ENCODE measurements at places on chromosomes 1 and 21. TPM values are rescaled to one million over a fixed set of nuclear protein-coding genes. Genes with fewer than 3 reads are reported as not detected.

- no peaks in the 10 kb centered on the region for H3K36me3 ChIP-seq
- H3K27me3 ChIP-seq, result no peaks in the 10 kb centered on the region
- H3K27ac ChIP-seq, result no peak overlapping the region
- H3K4me3 ChIP-seq, result no peak overlapping the region
- no peaks in the 10 kb centered on the region for H3K4me1 ChIP-seq
These were observed 11.8 kb upstream of the FASLG start for GRCh38 chr1:172647110-172647564.

The ESRRG gene
- polyA plus RNA-seq, result 0.07 TPM

DNA sequence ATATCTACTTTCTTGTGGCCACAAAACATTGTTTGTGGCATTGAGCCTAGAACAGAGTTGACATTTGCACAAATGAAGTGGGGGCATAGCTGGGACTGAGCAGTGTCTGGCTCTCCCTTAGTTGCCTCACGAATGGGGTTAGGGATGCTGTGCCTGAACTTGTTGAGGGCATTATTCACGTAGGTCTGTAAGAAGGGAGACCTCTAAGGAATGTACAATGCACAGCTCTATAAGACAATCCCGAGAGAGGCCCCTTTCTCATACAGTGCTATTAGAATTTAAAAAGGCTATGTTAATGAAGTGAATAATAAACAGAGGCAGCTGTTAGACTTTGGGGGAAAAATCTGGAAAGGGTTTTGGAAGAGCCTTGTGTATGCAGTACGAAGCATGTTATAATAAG is 118.4 kb upstream of the DEPDC1 start:
- no peaks in the 10 kb centered on the region for H3K27me3 ChIP-seq
- H3K27ac ChIP-seq, result no peak overlapping the region
- no peak for DNase-seq
- no peaks in the 10 kb centered on the region for H3K4me1 ChIP-seq

DNA sequence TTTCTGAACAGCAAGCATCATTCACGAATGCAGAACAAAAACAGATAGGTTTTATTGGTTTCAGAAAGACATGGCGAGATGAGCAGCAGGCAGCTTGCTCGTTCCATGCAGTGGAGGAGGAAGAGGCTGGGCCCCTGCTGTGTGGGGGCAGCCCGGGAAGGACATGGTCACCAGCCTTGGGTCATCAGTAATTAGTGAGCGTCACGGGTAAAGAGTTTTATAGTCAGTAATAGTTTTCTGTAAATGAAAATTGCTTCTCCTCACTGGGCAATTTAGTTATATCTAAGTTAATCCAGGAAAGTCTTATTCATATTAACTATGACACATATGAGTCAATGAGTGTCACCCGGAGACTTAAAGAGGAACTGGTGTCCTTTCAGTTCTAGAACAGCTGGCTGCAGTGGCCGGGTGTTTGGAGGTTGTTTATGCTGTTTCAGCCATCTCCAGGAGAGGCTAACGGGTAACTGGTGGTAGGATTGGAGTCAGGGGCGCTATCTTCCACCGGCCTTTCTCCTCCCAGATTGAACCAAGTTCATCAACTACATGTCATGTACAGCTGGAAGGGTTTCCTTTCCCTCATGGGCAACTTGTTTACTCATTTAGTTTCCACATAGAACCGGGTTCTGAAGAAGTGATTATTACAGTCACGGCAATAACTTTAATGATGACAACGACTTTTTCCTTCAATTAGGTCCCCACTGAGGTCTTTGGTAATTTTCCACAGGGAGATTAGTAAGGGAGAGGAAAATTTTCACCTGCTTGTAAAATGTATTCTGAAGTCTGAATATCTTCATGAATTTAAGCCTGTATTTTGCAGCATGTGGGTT is 34.6 kb upstream of the SLC45A1 start:
- no peak overlapping the region for H3K4me3 ChIP-seq
- no peak overlapping the region for H3K27ac ChIP-seq
- DNase-seq, result no peak

The AQP10 gene
- polyA plus RNA-seq, result 0.13 TPM

DNA sequence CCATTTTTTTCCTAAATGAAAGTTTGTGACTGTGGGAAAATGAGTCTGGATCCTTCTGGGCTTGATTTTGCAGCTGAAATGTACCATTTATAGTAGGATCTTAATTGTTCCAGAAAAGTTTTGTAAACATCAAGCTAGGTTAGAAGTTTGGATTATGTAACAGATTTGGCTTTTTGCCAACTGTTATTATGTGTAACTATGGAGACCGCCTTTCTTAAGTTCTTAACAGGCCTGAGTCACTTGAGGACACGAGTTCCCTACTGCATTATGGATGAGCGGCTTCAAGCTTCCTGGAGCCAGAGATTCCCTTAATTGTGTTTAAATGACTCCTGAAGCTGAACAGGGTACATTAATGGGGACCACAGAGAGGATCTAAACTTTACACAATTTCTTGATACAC is 22.2 kb downstream of the SLC25A33 start:
- H3K27me3 ChIP-seq, result no peaks in the 10 kb centered on the region
- no peak overlapping the region for H3K27ac ChIP-seq
- DNase-seq, result no peak
- H3K4me3 ChIP-seq, result no peak overlapping the region
- peaks cover 2% of the 10 kb centered on the region for H3K4me1 ChIP-seq

DNA sequence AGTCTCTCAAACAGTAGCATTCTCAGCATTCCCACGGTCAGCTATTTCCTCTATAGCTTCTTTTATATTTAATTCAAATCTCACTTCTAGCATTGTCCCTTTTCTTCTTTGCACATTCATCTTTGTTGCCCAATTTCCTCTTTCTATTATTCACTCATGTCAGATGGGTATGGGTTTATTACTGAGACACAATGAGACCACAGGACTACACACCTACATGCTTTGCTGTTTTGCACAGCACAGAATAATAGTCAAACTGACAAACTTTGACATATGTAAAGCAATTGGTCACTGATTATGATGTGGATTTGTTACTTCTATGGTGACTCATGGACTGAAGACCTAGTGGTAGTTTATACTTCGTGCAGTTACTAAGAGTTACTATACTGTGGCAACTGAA is 5.8 kb upstream of the CD1C start:
- no peak overlapping the region for H3K27ac ChIP-seq
- DNase-seq, result no peak
- no peaks in the 10 kb centered on the region for H3K4me1 ChIP-seq
- H3K27me3 ChIP-seq, result no peaks in the 10 kb centered on the region

GRCh38 chr1:213250041-213250440 is 199.0 kb downstream of the RPS6KC1 start:
- no peak for DNase-seq
- no peaks in the 10 kb centered on the region for H3K4me1 ChIP-seq
- H3K27me3 ChIP-seq, result no peaks in the 10 kb centered on the region
- no peak overlapping the region for H3K27ac ChIP-seq
- H3K36me3 ChIP-seq, result no peaks in the 10 kb centered on the region

DNA sequence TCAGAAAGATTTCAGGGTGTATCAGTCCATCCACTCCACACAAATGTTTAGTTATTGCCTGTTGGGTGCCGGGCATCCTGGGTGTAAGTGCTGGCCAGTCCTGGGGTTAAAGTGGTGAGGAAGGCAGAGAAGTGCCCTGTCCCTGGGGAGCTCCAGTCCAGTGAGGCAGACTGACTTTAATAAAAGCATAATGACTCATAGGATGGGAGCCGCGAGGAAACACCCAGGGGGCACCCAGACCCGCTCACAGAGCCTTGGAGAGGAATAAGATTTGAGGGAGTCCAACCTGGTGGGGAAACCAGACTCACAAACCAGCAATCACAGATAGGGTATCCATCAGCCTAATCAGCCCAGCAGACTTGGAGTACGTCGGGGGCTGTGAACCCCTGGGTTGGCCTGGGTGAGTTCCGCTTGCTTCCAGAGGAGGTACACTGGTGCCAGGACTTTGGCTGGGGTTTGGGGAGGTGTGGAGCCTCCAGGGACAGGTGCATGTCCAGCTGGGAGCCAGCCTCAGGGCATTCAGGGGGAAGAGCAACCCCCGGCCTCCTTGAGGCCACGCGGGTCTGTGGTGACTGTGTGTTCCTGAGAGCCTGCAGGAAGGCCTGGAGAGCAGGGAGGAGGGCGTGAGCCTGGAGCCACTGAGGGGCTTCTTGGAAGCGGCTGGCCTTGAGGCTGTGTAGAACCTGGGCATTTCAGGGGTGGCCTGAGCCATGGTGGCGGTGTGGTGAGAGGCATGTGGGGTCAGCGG is 3.7 kb downstream of the PEAR1 start:
- H3K27ac ChIP-seq, result peak overlapping the region; percentile 27
- peaks cover 29% of the 10 kb centered on the region for H3K4me1 ChIP-seq
- no peak for DNase-seq
- no peak overlapping the region for H3K4me3 ChIP-seq

The SV2A gene
- 3.2 TPM for polyA plus RNA-seq

The MPL gene
- 0.63 TPM for polyA plus RNA-seq

Measured in ovary (tissue), 10 donors.